ENCODE measurements at places on chromosomes 5 and 9. TPM values are rescaled to one million over a fixed set of nuclear protein-coding genes. Genes with fewer than 3 reads are reported as not detected.

- DNase-seq, result peak; percentile 94
Measured at GRCh38 chr5:150904479-150905311, at the start of gene ZNF300. Gene ZNF300, minus strand, starts transcription at chr5:150904980. Its CDS starts 1,825 bp downstream, at chr5:150903155.

Gene SMIM33
- polyA plus RNA-seq, result not detected

DNA sequence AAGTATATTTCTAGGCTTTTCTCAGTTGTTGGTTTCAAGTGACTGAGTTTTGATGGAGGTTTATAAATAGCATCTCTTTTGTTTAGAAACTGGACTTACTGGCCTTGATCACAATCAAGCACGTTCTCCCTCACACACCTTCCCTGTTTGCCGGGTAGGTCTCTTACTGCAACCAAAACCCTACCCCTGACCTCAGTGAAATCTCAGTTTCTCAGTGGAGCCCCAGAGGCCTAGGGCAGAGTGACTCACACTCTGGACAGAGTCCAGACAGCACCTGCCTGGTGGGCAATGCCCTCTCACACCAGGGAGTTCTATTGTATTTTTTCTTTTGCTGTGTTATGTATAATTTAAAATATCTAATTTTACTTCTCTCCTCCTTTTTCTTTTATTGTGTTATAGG is 48.4 kb upstream of the EPB41L4B start:
- no peak for DNase-seq

Gene ANKRD34B
- polyA plus RNA-seq, result 0.49 TPM

Gene SPATA31D4
- polyA plus RNA-seq, result not detected

GRCh38 chr5:11822598-11822997 is 81.6 kb downstream of the CTNND2 start:
- DNase-seq, result no peak

GRCh38 chr9:128419061-128419925 is 1.4 kb upstream of the CERCAM start:
- no peak for DNase-seq

DNA sequence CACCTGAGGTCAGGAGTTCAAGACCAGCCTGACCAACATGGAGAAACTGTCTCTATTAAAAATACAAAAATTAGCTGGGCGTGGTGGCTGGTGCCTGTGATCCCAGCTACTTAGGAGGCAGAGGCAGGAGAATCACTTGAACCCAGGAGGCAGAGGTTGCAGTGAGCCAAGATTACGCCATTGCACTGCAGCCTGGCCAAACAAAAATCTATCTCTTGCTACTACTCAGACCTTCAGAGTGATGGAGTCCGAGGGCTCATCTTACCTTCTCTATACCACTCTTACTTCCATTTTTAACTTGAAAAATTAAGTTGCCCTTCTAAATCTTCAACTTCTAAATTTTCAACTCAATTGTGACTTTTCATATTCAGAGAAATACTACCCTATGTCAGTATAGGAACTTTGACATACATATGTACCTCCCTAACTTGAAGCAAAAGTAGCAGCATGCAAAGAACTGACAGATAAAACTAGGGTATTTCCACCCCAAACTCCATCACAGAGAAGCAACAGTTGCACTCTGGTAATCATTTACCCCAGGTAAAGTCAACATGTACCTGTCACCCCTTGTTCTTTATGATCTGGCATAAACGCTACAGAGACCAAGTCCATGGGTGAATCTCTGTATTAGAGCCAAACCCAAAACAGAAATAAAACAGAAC is 11.4 kb downstream of the ZFAND5 start:
- no peak for DNase-seq

DNA sequence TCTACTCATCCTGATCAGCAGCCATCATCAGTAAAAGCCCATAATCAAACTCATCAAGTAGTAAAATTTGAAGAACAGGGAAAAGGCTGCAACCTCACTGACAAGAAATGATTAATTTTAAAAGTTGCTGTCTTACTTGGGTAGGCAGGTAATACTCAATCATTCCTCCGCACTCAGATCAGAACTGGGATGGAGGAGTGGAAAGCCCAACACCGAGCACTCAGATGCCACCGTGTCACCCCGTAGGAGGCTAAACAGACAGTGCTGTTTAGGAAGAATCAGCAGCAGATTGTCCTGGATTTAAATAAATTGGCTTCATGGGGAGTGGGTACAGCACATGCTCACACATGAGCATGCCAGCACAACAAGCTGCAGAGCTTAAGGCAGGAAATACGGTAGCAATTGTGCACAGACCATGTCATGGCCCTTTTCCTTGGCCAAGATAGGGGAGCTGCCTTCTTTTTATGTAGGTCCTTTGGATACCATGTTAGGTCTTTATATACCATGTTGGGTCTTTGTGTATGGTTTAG is 92.6 kb upstream of the CDH6 start:
- no peak for DNase-seq

Gene MEIKIN
- not detected for polyA plus RNA-seq

DNA sequence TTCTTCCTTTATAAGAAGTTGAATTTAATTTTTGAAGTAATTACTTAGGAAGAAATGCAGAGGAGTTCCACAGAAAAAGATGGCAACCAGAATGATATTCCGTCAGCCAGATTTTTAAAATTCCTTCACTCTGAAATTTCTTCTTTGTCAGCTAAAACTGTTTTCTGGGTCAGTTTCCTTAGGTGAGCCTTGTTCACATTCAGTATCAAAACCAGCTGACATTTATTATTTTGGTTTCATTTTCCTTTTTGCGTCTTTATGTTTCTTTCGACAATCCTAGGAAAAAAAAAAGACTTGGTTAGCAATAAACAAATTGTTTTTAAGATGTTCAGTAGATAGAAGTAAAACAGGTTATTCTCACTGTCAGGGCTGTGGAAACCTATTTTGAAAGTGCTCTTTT is 4.1 kb upstream of the IARS1 start:
- DNase-seq, result no peak

GRCh38 chr5:14048434-14048833 is 94.7 kb upstream of the TRIO start:
- DNase-seq, result no peak

DNA sequence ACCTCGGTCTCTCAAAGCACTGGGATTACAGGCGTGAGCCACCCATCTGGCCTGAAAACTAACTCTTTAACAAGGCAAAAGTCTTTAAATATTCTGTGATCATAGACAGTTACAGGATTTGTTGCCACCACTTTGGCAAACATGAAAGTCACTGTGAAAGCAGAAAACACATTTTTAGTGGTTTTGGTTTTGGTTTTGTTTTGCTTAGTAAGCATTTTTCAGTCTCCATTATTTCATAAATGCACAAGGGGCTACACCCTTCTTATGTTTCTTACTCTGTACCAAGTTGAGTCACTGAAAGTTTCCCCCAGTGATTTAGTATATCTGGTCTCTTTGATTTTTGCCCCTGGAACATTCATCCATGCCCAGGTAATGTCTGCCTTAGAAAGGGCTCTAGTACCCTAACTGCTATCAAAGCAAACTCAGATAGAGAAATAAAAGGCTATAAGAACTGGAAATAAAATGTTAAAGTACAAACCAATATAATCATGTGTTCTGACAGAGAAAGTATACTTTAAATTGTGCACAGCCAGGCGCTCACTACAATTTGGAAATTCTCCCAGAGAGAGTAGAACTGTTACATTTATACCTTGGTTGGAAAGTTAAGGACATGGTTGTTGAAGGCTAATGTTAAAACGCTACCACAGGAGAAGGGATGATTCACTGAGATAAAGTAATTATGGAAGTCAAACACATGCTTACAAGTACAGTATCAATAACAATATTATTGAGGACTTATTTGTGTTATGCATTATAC is 1022.5 kb upstream of the DMAC1 start:
- no peak for DNase-seq

Gene GRIA1
- 1.4 TPM for polyA plus RNA-seq

DNA sequence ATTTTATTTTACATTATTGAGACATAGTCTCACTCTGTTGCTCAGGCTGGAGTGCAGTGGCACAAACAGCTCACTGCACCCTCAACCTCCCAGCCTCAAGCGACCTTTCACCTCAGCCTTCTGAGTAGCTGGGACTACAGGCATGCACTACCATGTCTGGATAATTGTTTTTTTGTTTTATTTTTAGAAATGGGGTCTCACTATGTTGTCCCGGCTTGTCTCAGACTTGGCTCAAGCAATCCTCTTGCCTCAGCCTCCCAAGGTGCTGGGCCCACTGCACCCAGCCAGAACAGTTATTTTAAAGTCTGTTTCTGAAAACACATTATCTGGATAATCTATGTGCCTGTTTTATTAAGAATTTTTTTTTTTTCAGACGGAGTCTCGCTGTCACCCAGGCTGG is 62.0 kb downstream of the TEX10 start:
- no peak for DNase-seq

DNA sequence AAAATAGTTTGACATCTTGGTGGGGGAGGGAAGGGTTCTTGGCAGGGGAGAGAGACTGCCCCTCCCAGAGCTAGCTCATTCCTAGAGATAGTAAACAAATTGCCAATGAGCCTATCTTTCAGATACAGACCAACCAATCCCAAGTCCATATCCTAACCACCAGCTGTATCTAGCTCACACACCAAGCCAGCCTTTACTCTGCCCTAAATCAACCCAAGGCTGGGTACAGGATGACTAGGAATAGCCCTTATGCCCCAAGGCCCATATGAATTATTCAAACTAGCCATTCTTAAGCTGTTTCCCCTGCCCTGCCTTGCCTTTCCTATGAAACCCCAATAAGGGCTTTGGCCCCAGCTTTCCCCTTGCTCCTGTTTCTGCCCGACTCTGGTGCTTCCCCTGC is 281.3 kb upstream of the PANK3 start:
- DNase-seq, result no peak

GRCh38 chr5:103037673-103038455 is 82.1 kb downstream of the GIN1 start:
- DNase-seq, result no peak

Gene MUSK
- polyA plus RNA-seq, result not detected

Gene GPRIN1
- polyA plus RNA-seq, result 1.9 TPM

Gene PHF2
- polyA plus RNA-seq, result 44.5 TPM

Gene ISL1
- not detected for polyA plus RNA-seq

Gene LHX2
- polyA plus RNA-seq, result 0.24 TPM

Gene SLC6A3
- 0.14 TPM for polyA plus RNA-seq

DNA sequence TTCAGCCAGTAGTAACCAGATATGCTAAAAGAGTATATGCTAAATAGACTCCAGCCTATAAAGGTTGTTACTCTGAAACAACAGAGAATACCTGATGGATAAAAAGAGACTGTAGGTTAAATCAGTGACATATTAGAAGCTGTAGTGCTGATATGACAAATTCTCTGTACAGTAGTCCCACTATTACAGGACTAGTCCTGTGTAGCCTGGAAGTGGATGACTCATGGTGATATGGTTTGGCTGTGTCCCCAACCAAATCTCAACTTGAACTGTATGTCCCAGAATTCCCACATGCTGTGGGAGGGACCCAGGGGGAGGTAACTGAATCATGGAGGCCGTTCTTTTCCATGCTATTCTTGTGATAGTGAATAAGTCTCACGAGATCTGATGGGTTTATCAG is 276.2 kb upstream of the POU5F2 start:
- DNase-seq, result no peak

Gene NUTM2G
- polyA plus RNA-seq, result 0.72 TPM

Gene TLX3
- not detected for polyA plus RNA-seq

GRCh38 chr5:821504-821903 is 29.3 kb downstream of the ZDHHC11 start:
- DNase-seq, result no peak

DNA sequence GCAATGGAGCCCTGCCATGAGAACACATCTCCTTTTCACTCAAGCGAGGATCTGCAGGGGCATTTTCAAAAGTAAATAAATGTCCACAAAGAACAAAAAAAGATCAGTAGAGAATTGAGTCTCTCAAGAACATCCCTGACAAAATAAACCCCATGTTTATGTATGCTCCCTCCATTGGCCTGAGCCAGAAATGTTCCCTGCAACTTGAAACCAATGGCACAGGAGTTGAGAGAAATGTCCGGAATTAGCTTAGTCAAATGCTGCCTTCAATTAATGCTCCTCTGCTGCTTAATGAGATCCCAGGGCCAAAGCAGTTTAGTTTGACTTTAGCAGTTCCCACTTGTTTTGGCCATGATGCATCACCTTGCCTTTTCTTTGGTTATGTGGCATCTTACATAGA is 238.3 kb downstream of the EBF1 start:
- DNase-seq, result no peak

GRCh38 chr9:68705531-68706362 is 707 bp downstream of the PIP5K1B start:
- no peak for DNase-seq

Gene PCDHB10
- 11.3 TPM for polyA plus RNA-seq

Gene RPP25L
- polyA plus RNA-seq, result 30.3 TPM

- DNase-seq, result no peak
Measured at GRCh38 chr5:36492984-36493654, 113.3 kb upstream of the SLC1A3 start.

DNA sequence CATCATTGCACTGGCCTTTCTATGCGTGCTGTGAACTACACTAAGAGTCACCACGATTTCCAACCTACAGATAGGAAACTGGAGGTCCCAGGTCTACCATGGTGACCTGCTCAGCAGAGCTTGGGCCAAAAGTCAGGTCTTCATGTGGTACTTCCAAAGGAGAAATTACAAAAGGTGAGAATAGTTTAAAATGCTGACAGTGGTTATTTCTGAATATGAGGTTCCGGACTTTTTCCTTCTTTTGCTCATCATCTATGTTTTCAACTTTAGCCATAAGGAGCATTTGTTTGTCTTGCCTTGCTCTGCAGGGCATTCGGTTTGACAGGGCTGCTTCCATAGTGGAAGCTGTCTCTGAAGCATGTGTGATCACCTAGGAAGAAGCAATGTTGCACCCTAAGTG is 282.1 kb upstream of the IRX1 start:
- no peak for DNase-seq

GRCh38 chr9:106757514-106757913 is 105.5 kb upstream of the ZNF462 start:
- no peak for DNase-seq

Gene EPB41L4A
- 28.4 TPM for polyA plus RNA-seq

DNA sequence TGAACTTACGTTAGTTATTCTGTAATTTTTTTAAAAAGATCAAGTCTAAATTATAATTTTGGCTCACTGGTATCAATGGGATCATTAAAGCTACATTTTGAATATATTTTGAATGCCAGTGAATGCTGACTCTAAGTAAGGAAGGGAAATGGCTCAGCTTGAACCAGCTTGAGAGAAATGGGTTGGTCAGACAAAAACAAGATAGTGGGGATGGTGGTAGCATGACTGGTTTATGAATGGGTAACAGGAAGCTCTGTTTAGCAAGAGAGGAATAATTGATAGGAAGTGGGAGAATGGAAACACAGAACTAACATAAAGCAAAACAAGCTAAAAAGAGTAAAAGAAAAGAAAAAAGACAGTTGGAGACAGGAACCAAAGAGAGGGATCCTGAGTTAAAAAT is 220.2 kb downstream of the ADAMTS6 start:
- DNase-seq, result no peak

Gene ACTBL2
- polyA plus RNA-seq, result not detected

DNA sequence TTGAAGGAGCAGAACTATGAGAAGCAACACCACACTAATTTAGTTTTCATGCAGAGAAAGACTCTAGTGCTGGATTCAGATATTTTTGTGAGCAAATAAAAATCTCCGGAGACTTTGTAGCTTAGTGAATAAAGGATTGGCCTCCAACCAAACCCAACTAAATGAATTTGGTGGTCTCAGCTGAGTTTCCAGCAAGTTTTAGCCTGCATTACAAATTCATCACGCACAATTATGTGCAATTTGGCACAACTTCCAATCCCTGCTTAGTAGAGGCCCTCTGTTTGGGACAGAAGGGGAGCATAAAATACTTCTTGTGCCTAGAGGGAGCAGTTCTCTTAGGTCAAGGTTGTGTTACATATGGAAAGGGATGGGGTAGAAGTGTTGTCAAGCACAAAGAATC is 112.3 kb upstream of the ADAMTSL1 start:
- no peak for DNase-seq
